ENCODE measurements at places on chromosomes 13 and 19.
A peak's percentile ranks its signal among the peaks of the same experiment; 100 is the strongest.

- no peak for DNase-seq
Measured at GRCh38 chr19:49297403-49297802, 27.6 kb downstream of the SLC6A16 start.

DNA sequence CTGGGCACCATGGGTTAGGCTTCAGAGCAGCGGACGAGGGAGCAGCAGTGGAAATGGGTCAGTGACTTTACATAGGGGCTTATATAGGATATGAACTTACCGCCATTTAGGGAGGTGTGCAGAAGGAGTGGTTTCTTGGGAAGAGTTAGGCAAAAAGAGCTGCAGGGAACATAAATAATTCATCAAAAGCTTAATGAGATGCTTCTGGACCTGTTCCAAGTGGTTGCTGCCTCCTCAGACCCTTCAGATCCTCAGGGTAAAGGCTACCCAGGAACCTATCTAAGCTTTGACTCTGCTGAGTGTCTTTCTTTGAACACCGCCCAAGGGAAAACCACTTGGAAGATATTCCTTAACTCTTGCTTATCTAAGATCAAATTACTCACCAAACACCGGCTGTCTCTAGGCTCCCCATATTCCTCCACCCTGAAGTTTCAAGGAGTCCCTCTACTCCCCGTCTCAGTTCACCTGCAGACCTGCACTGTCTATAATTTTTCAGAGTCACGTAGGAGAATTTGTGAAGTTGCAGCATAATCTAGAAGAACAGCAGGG lies at the start of gene IGFL4:
TSS of gene IGFL4 (minus strand) at position 51 of the 549 bp plus-strand sequence. CDS start at position 11, 40 bp downstream.
- no peak for DNase-seq

- no peak for DNase-seq
Measured at GRCh38 chr13:34879851-34880250, 62.2 kb upstream of the NBEA start.

DNA sequence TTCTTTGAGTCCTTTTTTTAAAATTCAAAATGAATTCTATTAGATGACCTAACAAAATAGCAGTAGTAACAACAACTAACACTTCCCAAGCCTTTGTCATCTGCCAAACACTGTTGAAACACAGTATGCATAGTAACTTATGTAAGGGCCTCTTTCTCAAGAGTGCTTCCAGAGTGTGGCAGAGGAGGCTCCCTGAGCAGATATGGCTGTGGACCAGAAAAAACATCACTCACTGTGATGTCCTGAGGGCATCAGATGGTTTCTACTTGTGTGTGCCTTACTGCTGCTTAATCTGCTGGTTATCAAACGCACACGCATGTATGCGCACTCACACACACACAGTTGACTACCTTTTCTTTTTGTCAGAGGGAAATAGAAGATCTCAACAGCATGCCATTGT lies 110.8 kb downstream of the DLEU7 start:
- DNase-seq, result no peak

DNA sequence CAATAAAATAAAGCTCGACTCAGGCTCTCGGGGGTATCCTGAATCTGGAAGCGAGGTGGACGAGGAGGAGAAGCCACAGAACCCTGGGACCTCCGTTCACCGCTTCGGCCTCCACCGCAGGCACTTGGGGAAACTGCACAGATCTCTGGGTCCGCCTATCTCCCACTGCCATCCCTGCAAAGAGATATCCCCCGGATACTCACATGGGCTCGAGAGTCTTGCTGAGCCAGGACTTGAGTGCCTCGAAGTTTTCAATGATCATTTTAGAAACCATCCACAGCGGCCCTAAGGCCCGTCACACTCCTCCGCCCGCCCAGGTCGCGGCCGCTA lies 589 bp downstream of the RBM26 start:
- no peak for DNase-seq

DNA sequence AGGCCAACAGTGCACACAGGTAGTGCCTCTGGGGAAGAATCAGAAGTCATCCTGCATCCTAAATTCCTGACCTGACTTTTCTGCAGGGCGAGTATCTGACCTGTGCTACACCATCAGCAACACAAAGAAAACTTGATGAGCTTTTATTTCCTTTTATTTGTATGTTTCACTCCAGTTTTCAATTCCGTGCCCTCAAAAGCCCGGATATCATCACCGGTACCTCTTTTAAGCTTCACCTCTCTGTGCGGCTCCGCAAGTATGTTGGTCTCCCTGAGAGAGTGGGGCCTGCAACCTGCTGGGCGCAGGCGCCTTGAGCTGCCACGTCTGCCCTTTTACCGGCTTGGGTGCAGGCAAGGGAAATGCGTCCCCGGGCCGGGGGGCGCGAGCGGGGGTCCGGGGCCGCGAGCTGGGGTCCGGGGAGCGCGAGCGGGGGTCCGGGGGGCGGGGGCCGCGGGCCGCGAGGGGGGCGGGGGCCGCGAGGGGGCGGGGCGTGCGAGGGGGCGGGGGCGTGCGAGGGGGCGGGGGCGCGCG lies 4.3 kb upstream of the DUXA start:
- no peak for DNase-seq

GRCh38 chr13:39306639-39307589 lies 268.7 kb downstream of the NHLRC3 start:
- no peak for DNase-seq

- DNase-seq, result no peak
Measured at GRCh38 chr13:77511552-77511951, 24.0 kb upstream of the SCEL start.

DNA sequence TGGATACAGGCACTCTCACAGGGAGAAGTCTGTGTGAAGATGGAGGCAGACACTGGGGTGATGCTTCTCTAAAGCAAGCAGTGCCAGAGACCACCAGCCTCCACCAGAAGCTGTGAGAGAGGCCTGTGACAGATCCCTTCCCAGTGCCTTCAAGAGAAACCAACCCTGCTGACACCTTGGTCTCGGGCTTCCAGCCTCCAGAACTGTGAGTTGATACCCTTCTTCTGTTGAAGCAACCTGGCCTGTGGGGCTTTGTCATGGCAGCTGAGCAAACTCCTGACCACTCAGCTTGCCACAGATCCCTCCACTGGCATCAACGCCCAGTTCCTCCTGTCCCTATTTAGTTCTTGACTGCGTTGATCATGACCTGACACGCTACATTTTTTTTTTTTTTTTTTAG lies 29.0 kb downstream of the ELAVL1 start:
- DNase-seq, result no peak

GRCh38 chr13:71817335-71817734 lies 49.7 kb downstream of the DACH1 start:
- DNase-seq, result no peak

- no peak for DNase-seq
Measured at GRCh38 chr13:46185634-46186033, 3.7 kb upstream of the LCP1 start.

- no peak for DNase-seq
Measured at GRCh38 chr19:44702551-44703176, 3.7 kb downstream of the CEACAM16 start.

DNA sequence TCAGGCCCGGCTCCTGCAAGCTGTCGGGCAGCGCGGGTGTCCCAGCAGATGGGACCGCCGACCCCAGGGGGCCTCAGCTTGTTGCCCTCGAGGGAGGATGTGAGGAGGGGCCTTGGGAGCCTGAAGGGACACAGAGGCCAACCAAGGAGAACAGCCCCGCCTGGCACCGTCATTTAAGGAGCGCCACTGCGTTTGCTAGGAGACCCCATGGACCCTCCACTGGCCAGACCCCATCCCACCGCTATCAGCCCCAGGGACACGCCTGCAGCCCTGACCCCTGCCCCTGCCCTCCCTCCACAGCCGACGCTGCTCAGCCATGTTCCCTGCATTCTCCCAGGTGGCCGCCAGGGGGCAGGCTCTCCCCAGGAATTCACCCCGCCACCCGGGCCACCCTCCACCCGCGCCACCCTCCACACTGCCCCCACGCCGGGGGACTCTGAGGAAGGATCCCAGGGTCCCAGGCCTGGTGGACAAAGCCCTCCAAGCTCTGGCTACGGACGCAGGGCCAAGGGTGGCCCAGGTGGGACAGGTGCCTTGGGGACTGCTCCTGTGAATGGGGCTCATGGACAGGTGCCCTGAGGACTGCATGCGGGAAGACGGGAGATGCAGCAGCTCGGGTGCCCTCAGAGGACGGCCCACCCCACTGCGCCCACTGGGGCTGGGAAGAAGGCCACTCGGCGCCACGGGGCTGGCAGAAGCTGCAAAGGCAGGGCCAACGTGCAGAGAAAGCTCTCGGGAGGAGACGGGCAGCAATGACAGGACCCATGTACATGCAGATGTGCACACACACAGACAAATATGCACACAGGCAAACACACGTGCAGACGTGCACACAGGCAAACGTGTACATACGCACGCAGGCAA lies 34.4 kb downstream of the PIP5K1C start:
- DNase-seq, result peak; percentile 55

DNA sequence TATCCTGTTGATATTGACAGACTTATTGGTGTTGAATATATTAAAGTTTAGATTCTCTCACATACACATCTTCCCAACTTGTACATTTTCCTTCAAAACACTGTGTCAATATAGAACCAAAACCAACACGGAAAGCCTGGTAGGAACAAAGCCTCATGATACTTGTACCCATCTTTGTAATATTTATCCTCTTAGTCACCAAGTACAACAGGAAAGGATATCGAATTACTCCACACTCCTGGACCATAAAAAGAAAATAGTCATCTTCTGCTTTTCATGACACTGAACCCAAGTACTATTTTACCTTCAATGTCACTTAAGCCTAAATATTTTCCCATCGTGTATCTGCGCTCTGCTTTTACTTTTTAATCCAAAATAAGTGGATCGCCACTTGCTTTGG lies 702.9 kb upstream of the PCDH9 start:
- DNase-seq, result no peak

- DNase-seq, result no peak
Measured at GRCh38 chr19:50239921-50240590, 36.6 kb downstream of the MYH14 start.

- DNase-seq, result no peak
Measured at GRCh38 chr13:34128661-34129060, 310.7 kb downstream of the RFC3 start.

- DNase-seq, result no peak
Measured at GRCh38 chr19:3097442-3097871, 3.3 kb downstream of the GNA11 start.

GRCh38 chr19:34171539-34171876 lies 796 bp upstream of the LSM14A start:
- DNase-seq, result no peak

- no peak for DNase-seq
Measured at GRCh38 chr19:45217957-45218334, 27.3 kb downstream of the EXOC3L2 start.

DNA sequence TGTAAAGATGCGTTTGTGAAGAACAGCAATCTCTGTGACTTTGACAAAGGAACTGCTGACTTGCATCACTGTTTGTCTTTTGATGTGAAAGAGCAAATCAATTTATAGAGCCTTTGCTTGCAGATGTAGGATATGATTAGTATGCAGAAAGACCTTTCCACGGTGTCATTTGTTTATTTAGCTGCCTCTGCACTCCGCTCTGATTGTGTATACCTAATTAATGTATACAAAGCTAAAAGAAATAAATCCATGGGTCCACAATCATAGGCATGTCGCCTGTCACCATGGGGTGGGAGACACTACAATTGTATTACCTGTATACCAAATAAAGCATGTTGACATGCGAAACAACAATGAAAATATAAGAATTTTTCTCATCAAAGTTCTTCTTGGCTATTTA lies 410.7 kb downstream of the MZT1 start:
- no peak for DNase-seq

- no peak for DNase-seq
Measured at GRCh38 chr13:23645851-23646250, 75.6 kb downstream of the TNFRSF19 start.

DNA sequence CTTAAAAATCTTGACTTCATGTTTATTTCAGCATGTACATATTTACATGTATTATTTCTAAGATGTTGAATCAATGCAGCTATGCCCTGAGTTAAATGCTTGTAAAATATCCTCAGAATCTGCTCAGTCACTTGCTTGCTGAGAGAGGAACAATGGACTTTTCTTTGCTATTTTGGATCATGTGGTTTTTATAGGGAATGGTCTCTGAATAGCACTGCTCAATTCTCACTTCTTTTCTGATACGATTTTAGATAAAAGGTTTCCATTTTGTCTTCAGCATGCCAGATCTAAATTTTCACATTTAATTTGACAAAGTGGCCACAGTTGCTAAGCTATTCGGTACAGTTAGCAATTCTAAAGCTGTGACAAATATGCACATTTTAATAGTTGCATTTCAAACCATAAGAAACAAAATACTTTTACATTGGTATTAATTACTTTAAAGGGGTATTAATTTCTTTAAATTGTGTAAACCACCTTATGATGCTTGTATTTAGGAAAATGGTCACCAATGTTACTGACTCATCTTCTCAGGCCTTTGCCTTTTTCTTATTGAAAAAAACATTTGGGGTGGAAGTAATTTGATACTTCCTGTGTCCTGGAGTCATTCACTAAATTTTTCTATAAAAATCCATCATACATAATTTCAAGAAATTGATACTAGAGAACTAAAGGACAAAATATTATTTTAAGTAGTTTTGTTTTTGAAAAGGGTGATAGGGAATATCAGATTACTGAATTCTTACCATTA lies 113.5 kb downstream of the MYO16 start:
- no peak for DNase-seq

GRCh38 chr19:50173127-50173526 lies 10.0 kb upstream of the IZUMO2 start:
- DNase-seq, result no peak

- no peak for DNase-seq
Measured at GRCh38 chr13:38697197-38697596, 10.3 kb downstream of the FREM2 start.

- no peak for DNase-seq
Measured at GRCh38 chr13:74641586-74641985, 507.4 kb upstream of the KLF12 start.

- DNase-seq, result no peak
Measured at GRCh38 chr13:112200200-112200599, 133.3 kb downstream of the SOX1 start.

GRCh38 chr13:38943231-38943630 lies 47.4 kb downstream of the STOML3 start:
- DNase-seq, result no peak

DNA sequence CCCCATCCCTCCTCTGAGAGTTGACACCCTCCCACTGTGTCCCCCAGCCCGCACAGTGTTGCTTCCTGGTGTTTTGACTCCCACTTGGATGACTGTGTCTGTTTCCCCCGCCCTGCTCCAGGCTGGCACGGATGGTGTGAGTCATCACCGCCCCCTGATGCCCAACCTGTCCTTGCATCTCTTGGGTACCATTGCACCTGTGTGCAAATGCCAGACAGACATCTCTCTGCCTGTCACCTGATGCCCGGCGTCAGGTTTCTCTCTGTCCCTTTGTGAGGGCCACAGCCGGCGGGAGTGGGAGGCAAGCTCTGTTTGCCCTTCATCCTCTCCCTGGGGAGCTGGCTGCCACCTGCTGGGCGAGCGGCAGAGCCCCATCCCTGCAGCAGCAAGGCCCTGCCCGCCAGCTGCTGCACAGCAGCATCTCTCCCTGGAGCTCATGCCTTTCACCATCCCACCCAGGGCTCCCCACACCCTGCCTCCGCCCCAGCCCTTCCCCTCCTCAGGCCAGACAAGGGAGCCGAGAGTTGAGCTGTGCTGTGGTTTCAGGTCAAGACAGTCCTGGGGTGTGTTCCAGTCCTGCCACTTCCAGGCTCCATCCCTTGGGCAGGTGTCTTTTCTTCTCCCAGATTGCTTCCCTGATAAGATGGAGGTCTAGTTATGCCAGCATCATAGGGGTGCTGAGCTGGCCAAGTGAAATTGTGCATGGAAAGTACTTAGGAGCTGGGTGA lies 29.7 kb downstream of the NKPD1 start:
- DNase-seq, result no peak
